EL (cell line): ENCODE measurements at places on chromosomes 3 and 15.
A peak's percentile ranks its signal among the peaks of the same experiment; 100 is the strongest.

GRCh38 chr3:74067296-74067695, 442.6 kb upstream of the PDZRN3 start:
- DNase-seq: peak; percentile 1

DNA sequence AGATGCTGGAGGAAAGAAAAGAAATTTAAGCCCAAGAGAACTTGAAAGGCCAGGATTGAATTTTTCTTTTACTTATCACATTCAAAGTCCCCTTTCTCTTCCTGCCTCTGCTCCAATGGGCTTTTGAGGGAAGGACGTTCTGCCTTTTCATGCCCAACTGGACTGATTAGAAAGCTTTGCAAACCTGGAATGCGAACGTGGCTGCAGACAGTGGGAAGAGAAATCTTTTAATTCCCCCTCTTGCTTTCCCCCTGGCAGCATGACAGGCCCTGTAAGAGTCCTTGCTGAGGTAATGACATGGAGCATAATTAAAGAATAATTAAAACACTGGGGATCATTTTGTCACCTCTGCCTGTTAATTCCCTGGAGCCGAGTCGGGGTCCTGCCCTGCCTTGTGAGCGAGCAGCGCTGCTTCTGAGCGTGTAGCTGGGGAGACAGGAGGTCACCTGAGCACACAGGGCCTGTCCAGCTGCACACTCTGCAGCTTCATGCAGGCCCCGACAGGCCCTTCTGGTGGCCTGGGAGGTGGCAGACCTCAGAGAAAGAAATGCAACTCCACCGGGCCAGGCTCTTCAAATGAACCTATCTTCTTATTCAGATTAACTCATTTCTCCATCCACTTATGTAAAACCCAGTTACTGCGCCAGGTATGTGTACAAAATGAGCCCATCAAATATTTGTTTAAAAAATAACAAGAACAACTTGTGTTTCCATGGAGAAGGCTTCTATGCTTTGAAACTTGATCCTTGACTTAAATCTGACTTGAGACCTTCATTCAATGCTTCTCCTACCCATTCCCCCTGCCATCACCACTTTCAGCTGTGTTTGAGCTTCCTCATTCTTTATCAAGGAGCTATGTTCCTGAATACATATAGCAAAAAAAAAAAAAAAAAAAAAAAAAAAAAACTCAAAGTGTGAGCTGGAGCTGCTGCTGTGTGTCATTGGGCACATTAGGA, 628.2 kb upstream of the CFAP20DC start:
- DNase-seq: no peak

DNA sequence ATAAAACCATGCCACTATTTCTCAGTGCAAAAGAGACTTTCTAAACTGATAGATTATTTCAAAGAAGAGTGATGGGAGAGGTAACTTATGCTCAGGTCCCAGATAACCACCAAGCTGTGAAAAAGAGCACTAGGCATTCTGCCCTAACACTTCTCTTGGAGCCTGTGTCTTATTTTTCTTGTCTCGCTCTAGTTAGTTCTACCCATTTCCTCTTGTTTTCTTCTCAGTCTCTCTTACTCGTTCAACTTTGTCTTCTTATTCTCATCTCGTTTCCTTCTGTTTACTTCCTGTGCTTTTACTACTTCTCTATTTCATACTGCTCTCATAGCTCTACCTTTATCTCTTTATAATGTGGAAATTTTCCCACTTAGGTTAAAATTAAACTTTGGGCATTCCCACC, 91.8 kb upstream of the CGNL1 start:
- no peak for DNase-seq

- DNase-seq: no peak
Measured at GRCh38 chr3:184672977-184673870, 38.6 kb downstream of the MAGEF1 start.

- peak; percentile 58 for DNase-seq
Measured at GRCh38 chr3:66938338-66938963, 59.7 kb upstream of the KBTBD8 start.

DNA sequence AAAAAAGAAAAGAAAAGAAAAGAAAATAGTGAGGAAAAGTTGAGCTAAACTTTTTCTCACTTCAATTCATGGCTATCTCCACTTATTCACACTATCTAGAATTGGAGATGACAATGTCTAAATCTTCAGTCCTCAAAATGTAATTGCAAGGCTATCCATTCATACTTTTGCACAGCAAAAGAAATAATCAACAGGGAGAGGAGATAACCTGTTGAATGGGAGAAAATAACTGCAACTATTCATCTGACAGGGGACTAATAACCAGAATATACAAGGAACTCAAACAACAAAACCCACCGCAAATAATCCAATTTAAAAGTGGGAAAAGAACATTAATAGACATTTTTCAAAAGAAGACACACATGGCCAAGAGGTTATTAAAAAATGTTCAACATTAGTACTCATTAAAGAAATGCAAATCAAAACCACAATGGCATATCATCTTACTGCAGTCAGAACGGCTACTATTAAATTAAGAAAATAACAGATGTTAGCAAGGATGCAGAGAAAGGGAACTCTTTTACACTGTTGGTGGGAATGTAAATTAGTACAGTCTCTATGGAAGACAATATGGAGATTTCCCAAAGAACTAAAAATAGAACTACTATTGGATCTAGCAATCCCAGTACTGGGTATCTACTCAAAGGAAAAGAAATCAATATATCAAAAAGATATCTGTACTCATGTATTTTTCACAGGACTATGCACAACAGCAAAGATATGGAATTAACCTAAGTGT, 73.5 kb upstream of the PPIB start:
- no peak for DNase-seq

GRCh38 chr3:51896607-51897305, 6.4 kb downstream of the IQCF1 start:
- no peak for DNase-seq

GRCh38 chr3:123724306-123724705, 139.5 kb upstream of the HACD2 start:
- DNase-seq: peak; percentile 54

GRCh38 chr3:28286595-28286994, 45.2 kb downstream of the CMC1 start:
- peak; percentile 37 for DNase-seq

GRCh38 chr15:47577000-47577399, 140.3 kb upstream of the SEMA6D start:
- no peak for DNase-seq

- DNase-seq: no peak
Measured at GRCh38 chr15:98382139-98382538, 266.2 kb upstream of the IGF1R start.

GRCh38 chr3:134282659-134283047, 32.0 kb upstream of the RYK start:
- DNase-seq: no peak

- no peak for DNase-seq
Measured at GRCh38 chr15:85782064-85782463, 12.7 kb downstream of the KLHL25 start.

DNA sequence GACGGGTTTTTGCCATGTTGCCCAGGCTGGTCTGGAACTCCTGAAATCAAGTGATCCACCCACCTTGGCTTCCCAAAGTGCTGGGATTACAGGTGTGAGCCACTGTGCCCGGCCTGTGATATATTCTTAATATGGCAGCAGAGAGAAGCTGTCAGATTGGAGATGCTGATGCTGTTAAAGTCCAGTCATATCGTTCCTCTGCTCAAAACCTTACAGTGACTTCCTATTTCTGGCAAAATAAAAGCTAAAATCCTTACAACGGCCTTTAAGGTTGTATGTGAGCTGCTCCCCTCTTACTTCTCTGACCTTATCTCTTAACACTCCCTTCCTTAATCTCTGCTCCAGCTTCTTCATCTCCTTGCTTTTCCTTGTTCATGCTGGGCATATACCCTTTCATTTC, 26.6 kb upstream of the MGA start:
- DNase-seq: no peak

DNA sequence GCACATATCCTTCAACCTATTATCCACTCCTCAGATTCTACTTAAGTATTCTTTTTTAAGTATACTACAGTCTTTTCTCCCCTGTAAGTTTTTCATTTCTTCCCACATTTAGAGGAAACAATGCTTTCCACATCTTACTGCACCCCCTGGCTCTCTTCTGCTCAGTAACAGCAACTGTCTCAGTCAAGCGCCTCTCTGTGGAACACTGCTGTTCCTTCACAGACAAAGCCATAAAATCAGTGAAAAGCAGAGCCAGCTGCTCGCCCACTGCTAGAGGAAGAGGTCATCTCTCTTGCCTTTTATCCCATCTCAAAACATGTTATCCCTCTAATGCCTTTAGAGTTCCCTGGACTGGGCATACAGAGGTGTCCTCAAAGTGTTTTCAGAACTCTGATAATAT, 24.8 kb downstream of the SERP1 start:
- no peak for DNase-seq

DNA sequence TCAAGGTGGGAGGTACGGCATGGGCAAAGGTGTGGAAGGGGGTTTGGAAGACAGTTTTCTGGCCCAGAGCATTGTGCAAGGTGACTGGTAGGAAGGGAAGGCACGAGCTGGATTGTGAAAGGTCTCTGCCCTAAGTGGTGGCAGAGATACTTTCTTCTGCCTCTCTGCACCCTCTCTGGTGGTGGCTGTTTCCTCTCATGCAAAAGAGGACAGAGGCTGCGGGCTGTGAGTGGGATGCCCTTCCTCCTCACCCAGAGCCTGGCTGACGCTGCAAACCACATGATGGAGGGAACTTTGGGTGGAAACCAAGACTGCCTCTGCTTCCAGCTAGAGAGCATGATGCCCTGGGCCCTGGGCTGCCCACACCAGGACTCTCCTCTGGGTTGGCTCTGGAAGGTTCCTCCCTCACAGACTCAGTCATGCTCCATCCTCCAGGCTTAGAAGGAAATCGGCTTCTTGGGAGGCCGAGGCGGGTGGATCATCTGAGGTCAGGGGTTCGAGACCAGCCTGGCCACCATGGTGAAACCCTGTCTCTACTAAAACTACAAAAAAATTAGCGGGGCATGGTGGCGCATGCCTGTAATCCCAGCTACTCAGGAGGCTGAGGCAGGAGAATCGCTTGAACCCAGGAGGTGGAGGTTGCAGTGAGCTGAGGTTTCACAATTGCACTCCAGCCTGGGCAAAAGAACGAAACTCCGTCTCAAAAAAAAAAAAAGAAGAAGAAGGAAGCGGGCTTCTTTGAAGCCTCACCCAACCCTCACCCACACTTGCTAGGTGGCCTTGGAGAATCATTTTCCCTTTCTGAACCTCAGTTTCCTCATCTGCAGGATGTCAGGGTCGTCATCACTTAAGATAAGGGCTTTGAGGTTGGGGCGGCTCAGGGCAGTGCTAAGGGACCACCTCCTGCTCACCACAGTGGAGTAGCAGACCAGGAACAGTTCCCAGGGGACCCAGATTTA, 8.3 kb downstream of the PSTPIP1 start:
- DNase-seq: no peak

DNA sequence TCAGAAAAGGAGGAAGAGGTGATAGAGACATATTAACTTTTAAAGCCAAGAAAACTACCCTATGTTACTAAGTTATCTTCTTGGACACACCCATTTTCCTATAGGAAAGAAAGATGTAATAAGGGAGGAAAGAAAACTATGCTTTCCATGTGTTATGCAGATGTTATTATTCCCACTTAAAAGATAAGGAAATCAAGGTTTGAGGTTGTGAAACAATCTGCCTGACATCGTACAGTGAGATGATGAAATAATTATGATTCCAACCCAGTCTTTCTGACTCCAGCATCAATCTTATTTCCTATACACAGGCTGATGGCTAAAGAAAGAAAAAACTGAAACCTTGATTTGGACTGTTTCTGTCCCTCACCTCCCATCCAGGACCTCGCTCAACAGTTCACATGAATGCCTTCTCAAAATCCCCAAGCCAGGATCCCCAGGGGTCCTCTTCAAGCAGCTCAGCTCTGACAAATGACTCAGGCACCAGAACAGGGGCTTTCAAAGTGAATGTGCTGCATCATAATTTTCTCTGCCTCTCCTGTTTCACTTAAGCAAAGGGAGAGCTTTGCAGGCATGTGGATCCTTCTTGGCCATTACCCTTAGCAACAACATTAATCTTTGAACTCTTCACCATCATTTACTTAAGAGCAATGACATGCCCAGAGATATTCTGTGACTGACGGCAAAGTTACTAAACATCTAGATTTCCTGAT, 12.4 kb upstream of the EID1 start:
- DNase-seq: peak; percentile 48

GRCh38 chr3:124853446-124853845, 33.7 kb downstream of the ITGB5 start:
- no peak for DNase-seq

GRCh38 chr15:70031261-70031660, 66.5 kb downstream of the TLE3 start:
- no peak for DNase-seq

DNA sequence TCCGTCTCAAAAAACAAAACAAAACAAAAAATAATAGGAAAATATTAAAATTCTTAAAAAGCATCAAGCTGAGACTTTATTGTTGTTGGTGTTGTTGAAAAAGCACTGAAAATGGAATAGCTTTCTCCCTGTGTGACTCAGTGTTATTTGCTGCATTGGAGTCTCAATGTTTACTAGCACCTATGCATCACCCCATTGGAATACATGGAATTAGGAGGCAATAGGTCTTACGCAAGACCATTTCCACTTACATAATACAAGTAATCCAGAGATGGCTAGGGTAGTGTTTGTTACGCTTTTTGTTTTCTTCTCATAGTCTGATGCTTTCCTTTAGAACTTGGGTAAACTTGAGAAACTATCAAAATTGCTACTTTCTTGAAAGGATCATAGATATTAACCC, 15.2 kb downstream of the GXYLT2 start:
- DNase-seq: peak; percentile 92

DNA sequence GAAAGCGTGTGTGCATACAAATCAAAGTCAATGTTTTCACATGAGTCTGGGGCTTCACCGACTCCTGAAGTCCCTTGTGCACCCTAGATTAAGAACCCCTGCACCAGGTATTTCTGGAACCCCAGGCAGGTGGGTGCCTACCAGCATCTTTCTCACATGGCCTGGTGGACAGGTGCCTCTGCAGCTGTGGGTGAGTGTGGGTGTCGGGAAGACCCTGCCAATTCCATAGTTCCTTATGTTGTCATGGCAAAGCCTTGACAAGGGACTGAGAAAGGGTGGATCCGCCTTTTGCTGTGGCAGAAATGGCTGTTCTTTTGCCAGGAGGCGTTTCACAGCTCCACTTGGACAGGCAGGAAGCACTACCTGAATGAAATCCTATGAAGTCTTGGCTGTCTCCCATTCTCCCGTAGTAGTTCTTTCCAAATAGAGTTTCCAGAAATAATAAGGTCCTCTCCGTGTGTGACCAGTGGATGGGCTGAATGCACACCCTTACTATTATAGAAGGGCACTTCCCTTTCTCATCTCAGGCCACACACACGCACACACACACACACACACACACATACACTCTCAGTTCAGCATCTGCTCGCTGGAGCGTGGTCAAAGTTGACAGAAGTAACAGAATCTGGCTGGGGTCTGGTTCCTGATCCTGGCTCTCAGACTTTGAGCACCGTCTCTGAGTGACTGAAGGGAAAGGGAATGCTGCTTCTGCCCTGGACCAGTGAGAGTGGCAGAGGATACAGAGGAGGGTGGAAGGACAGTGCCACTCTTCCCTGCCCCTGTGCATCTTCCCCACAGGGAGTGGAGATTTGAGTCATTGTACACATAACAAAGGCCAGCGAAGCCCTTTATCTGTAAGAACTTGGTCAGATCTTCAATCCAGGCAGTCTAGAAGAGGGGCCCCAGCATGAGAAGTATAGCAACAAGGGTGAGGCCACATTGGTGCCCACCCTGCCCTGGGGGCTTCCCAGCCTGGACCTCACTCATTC, 38.7 kb downstream of the PDIA5 start:
- no peak for DNase-seq

GRCh38 chr3:47407896-47408838, 27.3 kb downstream of the PTPN23 start:
- no peak for DNase-seq

GRCh38 chr3:120214176-120214575, 70.8 kb downstream of the GPR156 start:
- no peak for DNase-seq
